ENCODE measurements at places on chromosomes 16 and 17. TPM values are rescaled to one million over a fixed set of nuclear protein-coding genes. Genes with fewer than 3 reads are reported as not detected.

Gene COQ7
- 14.3 TPM for total RNA-seq

Gene NEUROD2
- not detected for total RNA-seq

Gene CCL2
- 149 TPM for total RNA-seq

Gene KRT39
- total RNA-seq: not detected

Gene SMIM5
- total RNA-seq: not detected

Gene SETD1A
- total RNA-seq: 4.9 TPM

Gene ZNF207
- 126 TPM for total RNA-seq

Gene CD79B
- total RNA-seq: not detected

Gene CACNA1G
- 0.05 TPM for total RNA-seq

Gene DHRS7C
- total RNA-seq: not detected

Gene CPHXL2
- total RNA-seq: not detected

Gene P2RX1
- 4.8 TPM for total RNA-seq

Gene GRB7
- not detected for total RNA-seq

Gene ASPA
- total RNA-seq: 0.05 TPM

Gene IL4R
- total RNA-seq: 30.3 TPM

Gene FBXL19
- total RNA-seq: 25.5 TPM

Gene TVP23A
- not detected for total RNA-seq

Gene SHCBP1
- 1.8 TPM for total RNA-seq

Gene FAM222B
- total RNA-seq: 4.2 TPM

Gene PLD6
- 1.8 TPM for total RNA-seq

Gene HBM
- total RNA-seq: not detected

Gene DNAJA2
- 81.4 TPM for total RNA-seq

Gene KCNH4
- total RNA-seq: not detected

Gene RSPRY1
- 51.7 TPM for total RNA-seq

Gene PLEKHH3
- total RNA-seq: 8.9 TPM

Gene ZNF469
- 9.8 TPM for total RNA-seq

Gene KRTAP4-9
- not detected for total RNA-seq

Gene PCGF2
- 3.9 TPM for total RNA-seq

Gene KIF19
- not detected for total RNA-seq

Gene PLA2G10
- total RNA-seq: not detected

Gene OTOP2
- total RNA-seq: not detected

Gene SLC6A2
- total RNA-seq: not detected

Gene DNAH3
- total RNA-seq: not detected

Gene SLC35G6
- not detected for total RNA-seq

Gene GCGR
- not detected for total RNA-seq

Gene SPN
- not detected for total RNA-seq

Gene TBC1D3D
- total RNA-seq: not detected

Gene NRN1L
- not detected for total RNA-seq

Gene P3H4
- 214 TPM for total RNA-seq

Gene SLC12A3
- not detected for total RNA-seq

Gene GSDMA
- total RNA-seq: not detected

Gene CCL5
- total RNA-seq: under 0.01 TPM

Gene CUEDC1
- 7.4 TPM for total RNA-seq

All from smooth muscle cell of the umbilical artery (primary cell).